MG63 (cell line): ENCODE measurements at places on chromosomes 2 and 18. TPM values are rescaled to one million over a fixed set of nuclear protein-coding genes. Genes with fewer than 3 reads are reported as not detected.

- DNase-seq, result no peak
Measured at GRCh38 chr2:237894396-237894979, 35.1 kb downstream of the RAMP1 start.

Gene CD8B2
- total RNA-seq, result not detected in 2 replicates

DNA sequence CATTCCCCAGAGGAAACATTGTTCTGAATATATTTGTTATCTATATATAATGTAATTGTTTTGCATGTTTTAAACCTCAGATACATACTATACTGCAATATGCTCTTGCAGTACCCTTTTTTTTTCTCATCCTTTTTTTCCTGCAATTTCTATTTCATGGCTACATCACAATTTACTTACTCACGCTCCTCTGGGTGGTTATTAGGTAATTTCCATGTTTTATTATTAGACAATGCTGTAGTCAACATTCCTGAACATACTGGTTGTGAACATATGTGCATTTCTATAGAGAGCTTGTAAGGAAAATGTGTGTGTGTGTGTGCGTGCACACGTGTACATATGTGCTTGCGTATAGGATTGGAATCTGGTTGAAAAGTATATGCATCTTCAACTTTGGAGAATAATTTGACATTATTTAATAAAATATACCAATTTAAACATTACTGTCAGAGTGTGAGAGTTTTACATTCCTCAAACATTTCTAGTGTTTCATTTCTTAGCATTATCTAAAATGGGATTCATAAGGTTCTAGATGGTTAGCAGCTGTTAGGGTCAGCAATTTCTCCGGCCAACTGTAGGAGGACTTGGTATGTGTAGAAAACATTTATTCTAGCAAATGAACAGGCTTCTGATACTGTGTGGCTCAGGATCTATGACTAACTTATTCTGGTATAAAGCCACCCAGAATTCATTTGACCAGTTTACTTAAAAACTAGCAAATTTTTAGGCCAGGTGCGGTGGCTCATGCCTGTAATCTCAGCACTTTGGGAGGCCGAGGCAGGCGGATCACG is 22.4 kb downstream of the NCOA1 start:
- DNase-seq, result no peak

DNA sequence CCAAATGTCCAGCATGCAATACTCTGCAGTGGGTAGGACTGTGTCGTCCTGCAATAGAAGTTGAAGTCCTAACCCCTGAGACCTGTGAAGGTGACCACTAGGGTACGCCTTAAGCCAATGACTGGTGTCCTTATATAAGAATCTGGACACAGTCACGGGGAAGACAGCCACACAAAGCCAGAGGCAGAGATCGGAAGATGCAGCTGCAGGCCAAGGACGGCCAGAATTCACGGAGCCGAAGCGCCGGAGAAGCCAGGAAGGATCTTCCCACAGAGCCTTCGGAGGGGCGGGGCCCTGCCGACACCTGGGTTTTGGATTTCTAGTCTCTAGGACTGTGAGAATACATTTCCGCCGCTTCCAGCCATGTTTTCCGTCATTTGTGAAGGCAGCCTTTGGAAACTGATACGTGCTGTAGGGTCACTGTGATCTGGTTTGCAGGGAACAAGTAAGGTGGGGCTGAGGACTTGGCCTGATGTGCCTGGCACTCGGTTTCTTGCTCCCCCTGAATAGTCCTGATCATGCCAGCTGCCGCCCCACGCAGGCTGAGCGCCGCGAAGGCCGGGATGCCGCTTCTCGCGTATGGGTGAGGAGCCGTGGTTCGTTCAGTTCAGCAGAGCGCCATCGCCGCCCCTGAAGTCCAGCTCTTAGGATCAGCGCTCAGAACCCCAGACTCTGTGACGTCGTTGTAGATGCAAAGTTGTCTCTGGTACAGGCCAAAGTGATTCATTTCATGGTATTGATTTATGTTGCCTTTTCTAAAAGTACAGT is 38.7 kb downstream of the PTGR3 start:
- no peak for DNase-seq

- DNase-seq, result no peak
Measured at GRCh38 chr2:159759577-159759976, 38.4 kb downstream of the CD302 start.

DNA sequence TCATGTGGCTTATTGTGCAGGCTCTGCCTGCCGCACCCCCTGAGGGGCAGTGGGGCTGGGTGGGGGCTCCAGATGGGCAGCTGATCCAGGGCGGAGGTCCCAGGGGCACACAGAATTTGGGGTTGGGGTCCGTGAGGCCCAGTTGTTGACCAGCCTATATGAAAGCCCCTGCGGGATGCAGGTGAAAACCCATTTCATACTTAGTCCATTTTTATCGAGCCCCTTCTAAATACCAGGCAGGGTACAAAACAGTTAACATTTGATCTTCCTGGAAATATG is 30.6 kb downstream of the MYO7B start:
- no peak for DNase-seq

DNA sequence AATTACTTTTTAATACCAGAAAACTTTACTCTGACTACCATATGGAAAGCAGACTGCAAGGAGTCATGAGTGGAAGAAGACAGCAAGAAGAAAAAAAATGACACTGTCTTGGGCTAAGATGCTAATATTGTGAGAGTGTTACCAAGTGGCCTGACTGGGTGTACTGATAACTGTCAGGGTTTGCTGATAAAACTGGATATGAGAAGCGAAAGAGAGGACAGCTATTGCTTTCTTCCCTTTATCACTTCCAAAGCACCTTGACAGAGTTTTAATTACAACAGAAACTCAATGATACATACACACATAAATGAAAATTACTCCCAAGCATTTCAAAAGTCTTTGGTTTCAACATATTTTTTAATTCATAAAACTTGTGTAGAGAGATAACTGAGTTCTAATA is 368.5 kb downstream of the ZEB2 start:
- DNase-seq, result no peak

Gene HNRNPLL
- 30.5 and 34.1 TPM in 2 replicates for total RNA-seq

GRCh38 chr18:8247700-8248099 is 361.5 kb upstream of the RAB12 start:
- DNase-seq, result no peak

- no peak for DNase-seq
Measured at GRCh38 chr2:10903861-10904210, 7.9 kb upstream of the KCNF1 start.

Gene ATOH8
- 43.5 and 59.1 TPM in 2 replicates for total RNA-seq

GRCh38 chr2:42725657-42726056 is 38.3 kb downstream of the OXER1 start:
- no peak for DNase-seq

DNA sequence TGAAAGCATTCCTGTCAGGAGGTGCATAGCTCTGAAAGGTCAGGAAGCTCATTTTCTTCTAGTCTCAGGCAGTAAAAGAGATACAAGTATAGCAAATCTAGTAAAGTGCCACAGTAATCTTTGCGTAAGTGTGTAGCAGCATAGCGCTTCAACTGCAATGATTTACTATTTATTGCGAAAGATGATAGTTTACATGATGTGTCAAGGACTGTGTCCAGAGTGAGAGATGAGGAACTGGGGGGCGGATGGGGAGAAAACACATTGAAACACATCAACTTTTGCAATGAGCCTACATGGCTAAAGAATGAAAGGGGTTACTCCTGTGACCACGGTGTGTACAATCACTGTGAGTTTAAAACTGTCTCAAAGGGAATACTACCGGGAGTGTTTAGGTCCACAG is 644.4 kb downstream of the GALR1 start:
- no peak for DNase-seq

GRCh38 chr18:54675076-54675475 is 84.0 kb downstream of the DYNAP start:
- no peak for DNase-seq

Gene KIF3C
- total RNA-seq, result 3.2 and 9.5 TPM in 2 replicates

Gene TNFRSF11A
- total RNA-seq, result 1.8 and 7.0 TPM in 2 replicates

GRCh38 chr2:225017098-225017685 is 25.1 kb downstream of the DOCK10 start:
- no peak for DNase-seq

Gene LYG2
- not detected in 2 replicates for total RNA-seq

Gene MOCOS
- total RNA-seq, result 13.4 and 16.4 TPM in 2 replicates

GRCh38 chr2:237967463-237967951 is 693 bp downstream of the UBE2F start:
- no peak for DNase-seq

Gene SERPINB12
- total RNA-seq, result not detected in 2 replicates

GRCh38 chr2:155203178-155203577 is 504.7 kb downstream of the KCNJ3 start:
- DNase-seq, result no peak

DNA sequence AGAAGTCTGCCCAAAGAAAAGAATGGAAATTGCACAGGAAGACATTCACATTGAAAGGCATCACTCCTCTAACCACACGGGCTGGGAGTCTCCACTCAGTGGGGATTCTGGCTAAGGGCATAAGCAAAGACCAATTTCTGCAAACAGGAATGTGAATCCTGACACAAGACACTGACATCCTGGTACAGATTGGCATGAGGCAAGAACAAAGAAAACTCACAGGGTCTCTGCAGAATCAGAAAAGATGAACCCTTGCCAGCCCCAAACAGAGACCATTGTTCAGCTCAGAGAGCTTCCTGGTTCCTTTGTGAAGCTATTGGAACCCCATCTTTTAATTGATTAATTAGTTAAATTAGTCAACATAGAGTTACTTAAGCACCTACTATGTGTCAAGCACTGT is 82.3 kb downstream of the UPP2 start:
- DNase-seq, result no peak

DNA sequence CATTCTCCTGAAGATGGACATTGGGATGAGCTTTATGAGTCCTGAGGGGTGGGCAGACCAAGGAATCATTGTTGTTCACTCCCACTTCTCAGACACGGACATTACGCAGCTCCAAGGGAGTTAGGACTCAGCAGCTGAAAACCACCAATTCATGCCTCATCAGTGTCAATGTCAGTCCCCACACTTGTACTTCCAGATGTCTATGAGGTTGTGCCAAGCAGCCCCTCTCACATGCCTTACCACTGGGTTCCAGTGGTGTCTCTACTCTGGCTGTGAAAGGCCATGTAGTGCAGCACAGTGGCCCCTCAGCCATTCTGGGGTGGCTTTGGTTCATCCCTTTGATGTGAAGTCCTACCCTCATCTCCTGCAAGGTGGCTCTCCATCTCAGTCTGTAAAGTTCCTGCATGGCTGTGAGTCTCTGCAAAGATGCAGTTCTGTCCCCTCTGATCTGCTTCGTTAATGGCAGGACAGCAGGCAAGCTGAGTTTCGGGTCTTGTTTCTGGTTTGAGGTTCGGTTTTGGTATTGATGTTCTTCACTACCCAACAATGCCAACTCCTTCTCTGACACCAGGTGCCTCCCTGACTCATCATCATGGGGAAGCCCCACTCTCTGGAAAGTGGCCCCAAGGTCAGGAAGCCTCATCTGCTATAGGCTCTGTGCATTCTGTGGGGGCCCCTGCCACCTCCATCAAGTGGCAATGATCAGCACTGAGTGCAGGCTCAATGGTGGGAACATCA is 14.0 kb upstream of the COL6A3 start:
- DNase-seq, result no peak

- no peak for DNase-seq
Measured at GRCh38 chr18:46290440-46291020, 186.3 kb downstream of the HAUS1 start.

Gene PDE1A
- 2.6 and 7.0 TPM in 2 replicates for total RNA-seq

Gene FAP
- total RNA-seq, result 0.52 and 1.2 TPM in 2 replicates

DNA sequence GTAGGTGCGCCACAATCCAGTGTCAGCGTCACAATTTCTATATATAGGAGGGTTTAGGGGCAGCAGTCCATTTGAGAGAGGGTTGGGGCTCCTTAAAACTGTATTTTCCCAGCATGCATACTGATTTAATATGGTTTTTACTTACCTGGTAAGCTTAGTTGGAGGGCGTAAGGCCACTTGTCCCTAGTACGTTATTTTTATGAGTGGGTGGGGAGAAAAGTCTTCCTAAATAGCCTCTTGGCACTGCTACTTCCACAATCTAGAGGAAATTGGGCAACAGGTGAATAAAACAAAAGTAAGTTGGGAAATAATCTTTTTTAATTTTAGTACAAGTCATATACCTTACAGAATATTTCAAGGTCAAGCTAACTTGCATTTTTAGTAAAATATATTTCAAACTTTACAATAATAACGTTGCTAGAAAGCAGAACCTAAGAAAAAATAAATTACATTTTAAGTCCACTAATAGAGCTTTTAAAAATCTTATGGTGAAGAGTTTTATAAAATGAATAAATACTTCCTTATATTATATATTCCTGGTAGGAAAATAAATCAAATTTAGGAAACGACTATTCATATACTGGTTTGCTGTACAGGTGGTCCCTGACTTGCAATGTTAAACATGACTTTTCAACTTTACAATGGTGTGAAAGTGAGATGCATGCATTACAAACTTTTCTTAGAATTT is 20.9 kb downstream of the DHRS9 start:
- DNase-seq, result no peak

GRCh38 chr18:44823782-44824181 is 143.1 kb downstream of the SETBP1 start:
- DNase-seq, result peak; percentile 68

DNA sequence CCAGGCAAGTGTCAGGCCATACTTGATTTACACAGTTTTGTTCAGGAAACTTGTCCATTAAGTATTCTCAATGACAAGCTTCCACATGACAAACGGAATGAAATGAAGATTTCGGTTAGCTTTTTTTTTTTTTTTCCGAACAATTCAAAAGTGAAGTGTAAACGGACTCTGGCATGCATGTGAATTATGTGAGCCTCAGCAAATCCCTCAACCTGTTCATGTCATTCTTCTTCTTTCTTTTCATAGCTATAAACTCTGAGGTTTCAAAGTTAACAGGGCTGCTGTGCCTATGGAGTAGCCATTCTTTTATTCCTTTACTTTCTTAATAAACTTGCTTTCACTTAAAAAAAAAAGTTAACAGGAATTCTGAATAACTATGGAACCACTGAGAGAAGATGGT is 110.3 kb downstream of the NOL10 start:
- no peak for DNase-seq

DNA sequence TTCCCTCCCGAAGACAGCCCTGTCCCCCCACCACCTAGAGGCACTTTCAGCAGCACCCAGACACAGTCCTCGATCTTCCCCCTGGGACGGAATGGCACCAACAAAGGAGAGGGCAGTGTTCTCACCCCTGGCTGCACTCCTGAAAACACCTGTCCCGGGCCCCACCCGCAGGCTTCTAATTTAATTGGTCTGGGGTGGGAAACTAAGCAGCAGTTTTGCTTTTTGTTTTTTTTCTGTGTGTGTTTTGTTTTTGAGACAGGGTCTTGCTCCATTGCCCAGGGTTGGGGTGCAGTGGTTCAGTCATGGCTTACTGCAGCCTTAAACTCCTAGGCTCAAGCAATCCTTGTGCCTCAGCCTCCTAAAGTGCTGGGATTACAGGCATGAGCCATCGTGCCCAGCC is 38.4 kb upstream of the REL start:
- no peak for DNase-seq

Gene SPRED2
- total RNA-seq, result 1.7 and 3.8 TPM in 2 replicates

- no peak for DNase-seq
Measured at GRCh38 chr18:68034296-68034695, 517.8 kb upstream of the DSEL start.

Gene CBLN2
- not detected in 2 replicates for total RNA-seq
